ENCODE measurements at places on chromosomes 5 and 9.

- peak; percentile 96 for DNase-seq
These were observed 37.2 kb downstream of the PAPPA start for GRCh38 chr9:116190637-116191396.

GRCh38 chr5:137858954-137859353 lies 8.7 kb upstream of the MYOT start:
- no peak for DNase-seq

DNA sequence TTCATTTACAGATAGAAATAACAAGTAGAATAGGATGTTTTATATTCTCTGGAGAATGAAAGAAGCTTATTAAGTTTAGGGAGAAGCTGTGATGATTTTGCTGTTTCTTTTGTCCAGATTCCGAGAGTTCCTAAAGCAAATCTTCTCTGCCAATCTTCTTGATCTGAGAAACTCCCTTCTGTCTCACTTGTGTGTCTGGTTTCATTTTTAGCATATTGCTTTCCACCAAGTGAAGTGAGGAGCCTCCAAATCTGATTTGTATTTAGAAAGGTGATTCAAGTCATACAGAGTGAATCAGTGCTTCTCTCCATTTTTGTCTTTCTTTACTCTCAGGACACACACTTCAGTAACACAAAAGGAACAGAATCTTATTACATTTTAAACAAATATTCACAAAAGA lies 48.4 kb downstream of the STX17 start:
- DNase-seq, result no peak

GRCh38 chr5:149072376-149072775 lies 9.5 kb upstream of the SH3TC2 start:
- no peak for DNase-seq

- DNase-seq, result peak; percentile 54
These were observed 20.5 kb upstream of the FER start for GRCh38 chr5:108727236-108727650.

DNA sequence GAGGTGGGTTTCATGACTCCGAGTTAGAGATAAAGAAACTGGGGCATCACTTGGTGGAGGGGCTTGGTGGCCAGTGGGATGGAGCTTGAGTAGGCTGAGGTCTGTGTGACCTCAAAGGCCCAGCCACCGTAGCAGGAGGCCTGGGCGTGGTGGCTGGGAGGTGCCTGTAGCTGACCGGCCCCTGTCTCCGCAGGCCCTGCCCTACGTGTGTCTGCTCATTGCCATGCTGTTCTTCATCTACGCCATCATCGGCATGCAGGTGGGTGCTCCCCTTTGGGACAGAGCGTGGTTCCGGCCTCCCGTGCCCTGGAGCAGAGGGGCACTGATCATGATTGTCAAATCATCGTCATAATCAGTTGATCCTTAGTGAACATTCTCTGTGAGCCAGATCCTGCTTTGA lies 196.2 kb downstream of the CACNA1B start:
- DNase-seq, result no peak

DNA sequence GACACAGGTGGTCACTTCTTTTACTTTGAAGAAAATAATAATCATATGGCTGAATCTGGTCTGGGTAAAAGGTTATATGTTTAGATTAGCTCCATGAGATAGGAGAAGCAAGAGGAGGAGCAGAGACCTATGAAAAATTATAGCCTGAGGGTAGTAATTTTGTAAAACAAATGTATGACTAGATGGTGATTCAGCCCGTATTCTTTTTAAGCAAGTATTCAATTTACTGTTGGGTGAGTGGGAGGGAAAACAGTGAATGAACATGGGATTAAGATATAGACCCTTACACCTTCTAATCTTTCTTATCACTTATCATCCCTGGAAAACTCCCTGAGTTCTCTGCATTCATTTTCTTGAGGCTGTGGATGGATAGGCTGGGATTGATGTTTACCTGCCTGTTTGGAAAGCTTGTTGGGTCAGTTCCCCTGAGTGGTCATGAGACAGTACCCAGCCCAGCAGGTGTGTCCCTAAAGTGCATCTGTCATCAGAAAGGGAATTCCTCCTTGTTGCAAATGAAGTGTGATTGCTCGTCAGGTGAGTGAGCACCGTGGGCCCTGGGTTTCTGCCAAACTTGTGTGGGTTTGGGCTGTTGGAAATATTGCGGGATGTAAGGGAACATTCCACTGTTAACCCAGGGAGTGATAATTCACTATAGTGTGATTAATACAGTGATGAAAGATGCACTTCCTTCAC lies 101.2 kb upstream of the GDNF start:
- DNase-seq, result no peak

DNA sequence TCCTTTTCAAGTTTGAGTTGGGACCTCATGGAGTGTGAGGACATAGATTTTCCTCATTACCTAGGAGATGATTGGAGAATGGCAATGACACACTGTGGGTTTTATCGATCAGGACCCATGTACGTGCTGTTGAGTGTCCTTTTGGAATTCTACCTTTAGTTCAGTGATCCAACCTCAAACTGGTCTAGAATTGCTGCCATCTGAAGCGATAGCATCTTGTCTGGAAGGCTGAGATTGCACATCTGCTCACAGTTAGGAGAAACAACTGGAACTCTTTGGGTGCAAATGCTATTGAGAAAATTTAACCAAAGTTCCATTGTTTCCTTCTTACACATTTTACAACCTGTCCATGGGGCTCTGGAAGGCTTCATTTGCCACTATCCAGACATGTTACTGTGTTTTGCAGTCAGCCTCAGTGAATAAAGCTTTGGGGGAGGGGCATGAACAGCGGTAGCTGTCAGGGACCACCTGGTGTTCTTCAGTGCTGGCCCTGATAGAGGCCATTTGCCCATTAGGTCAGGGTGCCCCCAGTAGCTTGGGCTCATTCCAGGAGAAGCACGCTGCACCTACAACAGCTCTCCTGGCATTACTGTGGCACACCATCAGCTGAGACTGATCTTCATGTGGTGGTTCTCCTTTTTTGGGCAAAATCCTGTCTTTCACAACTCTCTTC lies 123.1 kb downstream of the PDE8B start:
- no peak for DNase-seq

DNA sequence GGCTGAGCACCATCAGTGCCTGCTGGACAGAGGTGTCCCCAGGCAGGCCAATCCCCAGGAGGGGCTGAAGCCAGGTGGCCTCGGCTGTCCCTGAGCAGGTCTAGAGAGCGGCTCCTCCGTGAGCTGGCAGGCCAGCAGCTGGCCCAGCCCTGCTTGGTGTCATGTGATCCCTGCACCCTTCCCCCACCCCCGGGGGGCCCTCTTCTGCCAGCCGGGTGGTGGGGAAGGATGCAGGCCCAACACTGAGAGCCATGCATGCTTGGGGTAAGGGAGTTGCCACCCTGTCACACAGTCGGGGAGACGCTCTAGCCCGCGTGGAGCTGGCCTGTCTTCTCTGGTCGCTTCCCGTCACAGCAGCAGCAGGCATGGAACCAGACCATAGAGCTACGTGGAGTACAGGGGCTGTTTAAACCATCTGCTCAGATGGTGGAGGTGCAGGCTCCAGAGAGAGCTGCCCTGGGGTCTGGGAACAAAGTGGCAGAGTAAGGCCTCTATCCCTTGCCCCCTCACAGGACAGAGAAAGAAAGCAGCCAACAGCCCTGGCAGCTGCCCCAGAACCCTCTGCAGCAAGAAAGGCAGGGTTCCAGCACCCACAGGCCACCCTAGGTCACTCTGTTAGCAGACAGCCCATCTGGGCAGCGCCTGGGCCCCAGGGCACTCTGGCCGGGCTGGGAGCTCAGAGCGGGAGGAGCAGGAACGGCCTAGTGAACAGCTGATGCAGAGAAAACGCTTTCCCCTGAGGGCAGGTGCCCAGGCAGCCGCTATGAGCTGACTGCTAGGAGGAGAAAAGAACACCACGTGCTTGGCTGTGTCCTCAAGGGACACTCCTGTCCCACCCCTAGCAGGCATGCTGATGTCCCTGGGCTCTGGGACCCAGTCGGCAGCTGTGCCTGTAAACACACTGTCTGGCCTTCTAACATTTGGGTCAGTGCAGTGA lies 6.8 kb downstream of the RALGDS start:
- no peak for DNase-seq

- no peak for DNase-seq
These were observed 377.7 kb upstream of the IRX1 start for GRCh38 chr5:3217771-3218495.

GRCh38 chr9:83032065-83032625 lies 30.8 kb downstream of the RASEF start:
- DNase-seq, result no peak

DNA sequence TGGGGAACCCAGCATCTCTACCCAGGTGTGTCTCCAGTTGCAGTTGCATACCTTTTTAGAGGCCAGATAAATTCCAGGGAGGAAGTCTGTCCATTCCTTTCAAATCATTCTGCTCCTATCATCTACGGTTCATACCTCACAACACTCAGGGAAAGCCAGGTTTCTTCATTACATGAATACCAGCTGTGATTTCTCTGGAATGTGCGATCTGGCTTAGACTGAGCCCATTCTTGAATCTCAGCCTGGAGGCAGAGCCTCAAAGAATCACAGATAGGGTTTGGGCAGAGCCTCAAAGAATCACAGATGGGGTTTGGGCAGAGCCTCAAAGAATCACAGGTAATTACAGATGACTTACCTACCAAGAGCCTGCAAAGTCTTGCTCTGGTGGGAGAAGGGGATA lies 7.2 kb downstream of the P4HA2 start:
- DNase-seq, result no peak

DNA sequence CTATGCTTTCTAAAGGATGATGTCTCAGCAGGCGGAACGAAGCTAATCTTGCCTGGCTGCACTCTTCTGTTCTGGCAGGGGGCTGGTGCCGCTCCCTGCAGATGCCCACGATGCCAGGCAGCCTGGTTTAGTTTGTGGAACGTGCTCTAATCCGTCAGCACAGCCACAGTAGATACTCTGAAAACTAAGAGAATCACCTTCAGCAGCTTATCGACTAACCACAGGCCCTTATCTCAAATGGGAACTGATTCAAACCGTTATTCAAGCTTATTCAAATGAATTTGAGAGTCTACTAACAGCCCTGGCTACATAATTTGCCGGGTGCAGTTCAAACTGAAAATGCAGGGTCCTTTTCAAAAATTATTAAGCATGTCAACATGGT lies 246.6 kb upstream of the ANKRD55 start:
- DNase-seq, result no peak

DNA sequence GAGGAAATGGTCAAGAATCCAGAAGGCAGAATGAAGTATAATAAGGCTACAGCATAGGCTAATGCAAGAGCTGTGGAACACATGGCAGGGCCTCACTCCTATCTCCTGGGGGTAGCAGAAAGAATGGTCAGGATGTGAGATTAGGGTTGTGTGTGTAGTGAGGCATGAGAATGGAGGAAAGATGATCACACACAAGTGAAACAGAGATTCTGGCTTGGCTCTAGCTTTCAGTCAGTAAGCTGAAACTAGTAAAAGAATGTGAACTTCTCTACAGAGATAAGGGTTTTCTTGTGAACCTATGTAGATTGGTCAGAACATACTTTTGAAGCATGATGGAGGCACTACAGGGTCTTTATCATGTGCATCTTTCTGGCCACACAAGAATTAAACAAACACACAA lies 298.8 kb downstream of the ASTN2 start:
- no peak for DNase-seq

- DNase-seq, result no peak
These were observed 41.1 kb downstream of the LAMC3 start for GRCh38 chr9:131049829-131050715.

DNA sequence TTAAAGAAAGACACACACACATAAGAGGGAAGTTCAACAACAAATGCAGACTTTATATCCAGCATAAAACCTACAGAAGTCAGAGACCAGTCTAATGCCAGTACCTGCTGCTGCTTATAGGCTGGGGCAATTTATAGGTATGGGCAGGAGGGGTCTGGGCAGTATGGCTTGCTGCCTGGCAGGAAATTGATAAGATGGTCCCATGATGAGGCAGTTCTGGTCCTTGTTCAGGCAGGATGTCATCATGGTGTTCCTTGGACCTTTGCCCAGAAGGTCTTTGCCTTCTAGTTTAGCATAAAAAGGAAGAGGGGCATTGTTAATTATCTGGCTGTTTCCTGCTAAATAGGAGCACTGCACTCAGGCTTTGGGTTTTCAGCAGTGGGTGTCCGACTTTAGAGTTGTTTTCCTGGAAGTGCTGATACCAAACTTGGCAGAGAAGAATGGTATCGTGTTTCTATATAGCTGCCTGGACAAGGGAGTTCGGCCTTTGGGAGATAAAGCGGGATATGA lies 10.4 kb upstream of the PDCD1LG2 start:
- peak; percentile 20 for DNase-seq

GRCh38 chr5:34041247-34041972 lies 1.6 kb downstream of the C1QTNF3 start:
- no peak for DNase-seq

DNA sequence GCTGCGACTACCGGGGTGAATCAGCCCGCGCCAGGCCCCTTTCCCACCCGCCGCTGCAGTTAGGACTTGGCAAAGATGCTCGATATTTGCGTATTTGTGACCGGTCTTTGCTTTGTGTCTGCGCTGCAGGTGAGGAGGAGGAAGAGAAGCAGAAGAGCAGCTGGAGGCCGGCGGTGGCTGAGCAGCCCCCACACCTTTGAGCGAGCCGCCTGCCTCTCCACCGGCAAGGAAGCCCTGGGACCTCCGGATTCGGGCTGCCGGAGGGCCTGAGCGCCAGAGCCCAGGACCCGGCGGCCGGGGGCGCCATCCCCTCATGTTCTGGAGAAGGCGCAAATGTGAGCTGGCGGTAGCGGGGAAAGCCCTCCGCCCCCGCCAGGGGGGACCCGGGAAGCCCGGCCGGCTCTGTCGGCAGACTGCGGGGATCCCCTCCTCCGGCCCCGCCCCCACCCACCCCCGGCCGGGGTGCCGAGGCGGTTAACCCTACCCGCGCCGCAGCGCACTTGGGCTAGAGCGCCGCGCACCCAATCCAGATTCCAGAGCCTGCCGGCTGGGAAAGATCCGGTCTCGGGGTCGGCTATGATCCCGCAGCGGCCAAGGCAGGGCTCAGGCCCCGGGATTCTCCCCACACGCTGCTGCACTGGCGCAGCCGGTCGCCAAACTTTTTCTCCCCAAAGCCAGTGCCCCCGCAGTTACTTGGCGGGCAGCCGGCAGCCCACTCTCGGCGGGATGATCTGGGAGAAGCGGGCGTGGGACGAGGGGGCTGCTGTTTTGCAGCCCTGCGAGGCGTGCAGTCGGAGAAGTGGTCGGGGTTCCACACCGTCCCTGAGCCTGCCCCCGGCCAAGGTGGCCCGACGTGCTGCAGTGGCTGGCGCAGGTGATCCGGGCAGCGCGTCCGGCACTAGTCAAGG lies 800 bp upstream of the KCNN2 start:
- DNase-seq, result no peak

DNA sequence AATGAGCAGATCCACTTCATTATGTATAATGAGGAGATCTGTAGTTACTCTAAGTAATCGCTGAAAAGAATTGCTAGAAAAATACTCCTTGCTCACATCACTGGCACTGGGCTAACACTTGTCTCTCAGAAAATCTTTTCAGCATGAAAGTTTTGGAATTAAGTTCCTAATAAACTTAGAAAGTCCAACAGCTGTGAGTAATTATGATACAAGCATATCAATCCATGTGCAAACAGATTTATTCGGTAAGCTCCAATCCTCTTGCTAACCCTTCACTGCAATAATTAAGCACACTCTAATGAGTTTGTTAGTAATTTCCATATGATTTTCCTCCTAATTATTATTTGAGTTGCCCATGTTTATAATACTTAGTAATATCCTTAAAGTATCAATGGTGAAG lies 652.6 kb upstream of the WWC1 start:
- DNase-seq, result no peak

Data from HCEC 1CT (cell line).